ENCODE measurements at places on chromosomes 6 and 20.

- no peaks in the 10 kb centered on the region for H3K4me1 ChIP-seq
- peaks cover 12% of the 10 kb centered on the region for H3K36me3 ChIP-seq
- no peak overlapping the region for H3K27ac ChIP-seq
- H3K27me3 ChIP-seq, result no peaks in the 10 kb centered on the region
- no peak overlapping the region for H3K4me3 ChIP-seq
- DNase-seq, result no peak
Measured at GRCh38 chr6:2047855-2048254, 197.6 kb downstream of the GMDS start.

DNA sequence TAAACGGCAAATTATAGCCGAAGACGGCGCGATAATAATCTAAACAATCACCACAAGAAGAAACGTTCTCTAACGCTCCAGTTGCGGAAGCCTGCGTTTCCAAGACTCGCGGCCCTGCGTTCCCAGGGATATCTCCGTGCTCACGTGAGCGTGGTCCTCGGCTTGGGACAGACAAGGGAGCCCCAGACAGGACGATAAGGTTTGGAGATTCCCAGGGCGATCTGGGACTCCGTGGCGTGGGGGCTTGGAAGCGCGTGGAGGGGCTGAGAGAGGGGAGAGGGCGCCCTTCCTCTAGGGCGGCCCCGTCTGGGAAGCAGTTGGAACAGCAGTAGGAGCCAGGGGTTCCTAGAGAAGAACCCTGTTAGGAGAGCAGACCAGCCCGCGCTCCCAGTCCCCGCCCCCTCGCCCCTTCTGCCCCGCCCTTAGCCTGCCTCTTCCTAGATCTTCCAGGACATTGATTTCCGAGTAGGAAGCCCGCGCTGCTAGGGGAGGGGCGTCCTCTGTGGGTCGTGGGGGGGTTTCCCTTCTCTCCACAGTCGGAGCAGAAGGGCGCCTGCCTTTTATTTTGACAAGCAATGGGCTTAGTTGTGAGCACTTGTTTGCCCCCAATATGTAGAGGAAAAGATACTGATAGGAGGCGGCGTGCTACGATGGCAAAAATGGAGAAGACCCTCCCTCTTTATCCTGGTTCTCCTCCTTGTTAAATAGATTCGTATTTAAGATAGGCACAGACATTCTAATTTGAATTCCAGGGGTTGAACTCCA is 10.6 kb downstream of the NRN1 start:
- H3K4me3 ChIP-seq, result peak overlapping the region; percentile 86
- peaks cover 17% of the 10 kb centered on the region for H3K36me3 ChIP-seq
- peaks cover 46% of the 10 kb centered on the region for H3K27me3 ChIP-seq
- no peak for DNase-seq
- peaks cover 30% of the 10 kb centered on the region for H3K4me1 ChIP-seq
- H3K27ac ChIP-seq, result no peak overlapping the region

GRCh38 chr20:49916146-49917002 is 1.0 kb upstream of the SPATA2 start:
- H3K27ac ChIP-seq, result peak overlapping the region; percentile 100
- peaks cover 16% of the 10 kb centered on the region for H3K4me1 ChIP-seq
- peaks cover 1% of the 10 kb centered on the region for H3K36me3 ChIP-seq
- H3K4me3 ChIP-seq, result peak overlapping the region; percentile 99

GRCh38 chr20:31667315-31668285 is 29.9 kb downstream of the COX4I2 start:
- peak overlapping the region; percentile 58 for H3K27ac ChIP-seq
- DNase-seq, result no peak
- no peak overlapping the region for H3K4me3 ChIP-seq
- H3K36me3 ChIP-seq, result no peaks in the 10 kb centered on the region
- H3K27me3 ChIP-seq, result no peaks in the 10 kb centered on the region

DNA sequence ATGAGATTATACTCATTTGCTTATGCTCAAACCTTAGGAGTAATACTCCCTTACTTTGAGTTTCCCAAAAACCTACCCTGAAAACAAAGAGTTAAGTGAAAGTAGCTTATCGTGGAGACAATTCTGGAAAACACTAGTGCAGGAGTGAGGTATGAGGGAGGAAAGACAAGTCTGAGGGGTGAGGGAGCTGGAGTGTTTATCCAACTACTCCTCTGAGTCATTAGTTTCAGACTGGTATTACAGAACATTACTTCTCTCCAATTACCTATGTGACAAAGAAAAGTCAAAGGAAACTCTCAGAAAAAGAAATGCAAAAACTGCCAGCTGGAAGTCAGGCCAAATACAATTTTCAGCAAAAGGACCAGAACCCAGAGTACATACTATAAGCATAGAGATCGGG is 171.1 kb upstream of the SPTLC3 start:
- H3K27ac ChIP-seq, result no peak overlapping the region
- no peak overlapping the region for H3K4me3 ChIP-seq
- no peaks in the 10 kb centered on the region for H3K36me3 ChIP-seq
- H3K4me1 ChIP-seq, result no peaks in the 10 kb centered on the region
- DNase-seq, result no peak

- DNase-seq, result no peak
Measured at GRCh38 chr6:42974919-42975505, 4.0 kb downstream of the PEX6 start.

GRCh38 chr6:154301086-154301625 is 55.4 kb downstream of the IPCEF1 start:
- H3K4me1 ChIP-seq, result peaks cover 14% of the 10 kb centered on the region
- H3K27me3 ChIP-seq, result no peaks in the 10 kb centered on the region
- no peak for DNase-seq
- no peak overlapping the region for H3K27ac ChIP-seq
- no peaks in the 10 kb centered on the region for H3K36me3 ChIP-seq

GRCh38 chr20:8067082-8067481 is 47.5 kb upstream of the TMX4 start:
- peaks cover 2% of the 10 kb centered on the region for H3K27me3 ChIP-seq
- no peaks in the 10 kb centered on the region for H3K36me3 ChIP-seq
- H3K27ac ChIP-seq, result no peak overlapping the region
- no peak overlapping the region for H3K4me3 ChIP-seq

GRCh38 chr20:10171864-10172751 is 46.5 kb upstream of the SNAP25 start:
- H3K4me1 ChIP-seq, result peaks cover 3% of the 10 kb centered on the region
- no peak for DNase-seq
- H3K36me3 ChIP-seq, result no peaks in the 10 kb centered on the region
- H3K27me3 ChIP-seq, result peaks cover 11% of the 10 kb centered on the region
- H3K4me3 ChIP-seq, result peak overlapping the region; percentile 37

DNA sequence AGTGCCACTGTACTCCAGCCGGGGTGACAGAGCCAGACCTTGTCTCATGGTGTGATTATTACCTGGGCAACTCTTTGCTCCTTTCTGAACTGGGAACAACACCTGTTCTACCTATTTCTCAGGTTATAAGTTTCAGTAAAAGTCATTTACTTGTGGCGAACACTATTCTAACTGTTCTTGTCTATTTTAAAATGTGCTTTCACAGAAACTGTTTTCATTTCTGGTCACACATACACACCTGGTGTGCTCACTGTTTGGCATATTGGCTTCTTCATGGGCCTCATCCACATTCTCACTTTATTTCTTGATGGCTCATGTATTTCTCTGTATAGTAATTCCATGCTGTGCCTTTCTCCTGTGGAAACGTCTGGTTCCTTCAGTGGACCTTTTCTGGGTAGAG is 30.5 kb upstream of the XRN2 start:
- H3K4me3 ChIP-seq, result no peak overlapping the region
- no peak overlapping the region for H3K27ac ChIP-seq
- peaks cover 3% of the 10 kb centered on the region for H3K36me3 ChIP-seq

- H3K36me3 ChIP-seq, result no peaks in the 10 kb centered on the region
- no peak overlapping the region for H3K27ac ChIP-seq
Measured at GRCh38 chr6:84282550-84282949, 55.1 kb upstream of the CEP162 start.

GRCh38 chr6:132693478-132693877 is 20.4 kb downstream of the VNN1 start:
- peaks cover 9% of the 10 kb centered on the region for H3K36me3 ChIP-seq
- no peak overlapping the region for H3K27ac ChIP-seq
- H3K4me3 ChIP-seq, result no peak overlapping the region
- no peaks in the 10 kb centered on the region for H3K4me1 ChIP-seq
- DNase-seq, result no peak

DNA sequence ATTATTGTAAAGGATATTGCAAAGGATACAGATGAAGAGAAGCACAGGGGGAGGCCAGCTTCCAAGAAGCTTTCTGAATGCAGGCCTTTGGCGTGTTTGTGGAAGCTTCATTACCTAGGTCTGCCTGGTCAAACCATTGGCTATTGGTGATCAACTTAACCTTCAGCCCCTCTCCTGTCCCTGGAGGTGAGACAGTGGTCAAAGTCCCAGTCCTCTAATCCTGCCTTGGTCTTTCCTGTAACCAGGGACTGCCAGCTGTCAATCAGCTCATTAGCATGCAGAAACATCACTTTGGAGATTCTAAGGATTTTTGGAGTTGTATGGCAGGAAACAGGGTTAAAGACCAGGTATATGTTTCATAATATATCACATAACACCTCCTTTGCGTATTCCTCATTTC is 13.0 kb downstream of the RIN2 start:
- H3K36me3 ChIP-seq, result no peaks in the 10 kb centered on the region
- no peak overlapping the region for H3K27ac ChIP-seq
- peaks cover 6% of the 10 kb centered on the region for H3K4me1 ChIP-seq

DNA sequence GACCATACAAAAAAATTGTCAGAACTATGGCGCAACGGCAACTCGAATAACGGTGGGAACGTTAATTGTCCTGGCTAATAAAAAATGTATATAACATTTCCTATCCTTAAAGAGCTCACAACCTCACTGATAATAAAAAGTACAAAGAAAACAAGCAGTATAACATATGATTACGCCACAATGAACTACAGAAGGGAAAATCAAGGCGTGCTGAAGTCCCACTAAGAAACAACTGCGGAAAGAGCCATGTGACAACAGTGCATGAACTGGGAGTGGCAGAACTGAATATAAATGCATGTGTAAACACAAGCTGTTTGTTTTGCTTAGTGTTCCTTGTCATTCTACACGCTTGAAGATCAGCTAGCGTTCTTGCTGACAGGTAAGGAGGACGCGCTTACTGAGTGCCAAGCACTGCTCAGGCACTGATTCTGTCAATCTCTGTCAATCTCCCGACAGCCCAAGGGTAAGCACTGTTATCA is 466 bp upstream of the PSMB1 start:
- H3K27ac ChIP-seq, result no peak overlapping the region
- peaks cover 18% of the 10 kb centered on the region for H3K36me3 ChIP-seq
- H3K4me1 ChIP-seq, result peaks cover 25% of the 10 kb centered on the region

- H3K27me3 ChIP-seq, result no peaks in the 10 kb centered on the region
- no peak overlapping the region for H3K4me3 ChIP-seq
- no peak overlapping the region for H3K27ac ChIP-seq
- peaks cover 8% of the 10 kb centered on the region for H3K4me1 ChIP-seq
Measured at GRCh38 chr20:10468340-10468845, 33.3 kb downstream of the SLX4IP start.

GRCh38 chr20:6122873-6123648 is at the start of gene FERMT1:
Gene FERMT1, minus strand, starts transcription at chr20:6123030. Its CDS starts 3,476 bp downstream, at chr20:6119554.
- peak within 1 kb of the TSS; percentile 27 for H3K4me3 ChIP-seq
- H3K36me3 ChIP-seq, result no peaks in the 10 kb centered on the region
- H3K27ac ChIP-seq, result no peak within 1 kb of the TSS
- H3K27me3 ChIP-seq, result peaks cover 12% of the 10 kb centered on the region
- no peak for DNase-seq
- H3K4me1 ChIP-seq, result peaks cover 4% of the 10 kb centered on the region

GRCh38 chr20:36008461-36009035 is 40.2 kb downstream of the CNBD2 start:
- no peaks in the 10 kb centered on the region for H3K4me1 ChIP-seq
- no peaks in the 10 kb centered on the region for H3K36me3 ChIP-seq
- no peak overlapping the region for H3K27ac ChIP-seq

GRCh38 chr6:74018825-74019224 is 322.8 kb downstream of the CD109 start:
- no peaks in the 10 kb centered on the region for H3K36me3 ChIP-seq
- H3K27ac ChIP-seq, result no peak overlapping the region
- no peak overlapping the region for H3K4me3 ChIP-seq

GRCh38 chr6:18823782-18824386 is 436.7 kb downstream of the RNF144B start:
- H3K36me3 ChIP-seq, result no peaks in the 10 kb centered on the region
- no peaks in the 10 kb centered on the region for H3K27me3 ChIP-seq
- no peak overlapping the region for H3K4me3 ChIP-seq
- H3K4me1 ChIP-seq, result no peaks in the 10 kb centered on the region
- no peak overlapping the region for H3K27ac ChIP-seq

DNA sequence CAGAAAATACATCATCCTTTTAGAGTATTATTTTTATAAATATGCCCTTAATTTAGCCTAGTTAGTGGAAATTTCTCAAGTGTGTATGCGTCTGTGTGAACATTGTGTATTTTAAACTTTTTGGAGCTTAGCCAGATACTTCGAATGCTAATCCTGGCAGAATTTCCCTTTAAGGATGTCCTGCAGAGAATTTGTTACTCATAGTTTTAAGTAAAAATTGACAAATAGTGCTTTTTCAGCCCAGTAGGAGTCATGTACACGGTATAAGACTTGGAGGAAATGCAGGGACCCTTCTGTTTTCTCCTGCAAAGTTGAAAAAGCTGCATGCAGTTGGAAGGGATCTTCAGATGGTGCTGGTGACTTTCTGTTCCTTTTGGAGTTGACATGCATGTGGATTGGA is at the start of gene FHL5:
Gene FHL5 (plus strand): TSS at position 243 of the 400 bp plus-strand sequence. CDS start 40,486 bp downstream, outside the sequence.
- no peak within 1 kb of the TSS for H3K27ac ChIP-seq
- no peaks in the 10 kb centered on the region for H3K36me3 ChIP-seq
- no peaks in the 10 kb centered on the region for H3K4me1 ChIP-seq
- H3K27me3 ChIP-seq, result no peaks in the 10 kb centered on the region
- H3K4me3 ChIP-seq, result no peak within 1 kb of the TSS

DNA sequence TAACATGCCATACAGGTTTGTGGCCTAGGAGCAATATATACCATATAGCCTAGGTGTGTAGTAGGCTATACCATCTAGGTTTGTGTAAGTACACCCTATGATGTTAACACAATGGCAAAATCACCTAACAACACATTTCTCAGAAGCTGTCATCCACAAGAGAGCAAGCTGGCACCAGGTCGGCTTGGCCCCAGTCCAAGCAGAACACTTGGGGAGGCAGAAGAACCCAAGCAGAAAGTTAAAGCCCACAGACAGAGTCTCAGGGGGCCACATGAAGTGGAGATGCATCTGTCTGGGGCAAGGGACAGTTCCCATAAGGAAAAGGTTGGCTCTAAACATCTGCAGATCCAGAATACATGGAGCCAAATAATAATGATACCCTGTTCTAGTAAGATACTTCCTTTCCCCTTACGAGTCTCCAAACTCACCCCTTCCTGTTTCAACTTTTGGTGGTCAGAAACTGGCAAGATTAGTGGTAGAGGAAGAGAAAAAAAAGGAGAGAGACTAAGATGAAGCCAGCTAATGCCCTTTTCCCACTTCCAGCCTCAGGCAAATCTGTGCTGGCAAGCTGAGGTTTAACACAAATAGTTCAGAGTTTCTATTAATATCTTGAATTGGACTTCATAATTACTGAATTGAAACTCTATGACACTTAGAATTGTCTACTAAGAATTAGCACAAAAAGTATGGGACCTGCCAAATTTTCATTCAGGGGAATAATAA is 29.5 kb downstream of the TCF21 start:
- no peak for DNase-seq
- peaks cover 5% of the 10 kb centered on the region for H3K27me3 ChIP-seq
- H3K4me1 ChIP-seq, result peaks cover 5% of the 10 kb centered on the region
- no peaks in the 10 kb centered on the region for H3K36me3 ChIP-seq
- no peak overlapping the region for H3K4me3 ChIP-seq
- no peak overlapping the region for H3K27ac ChIP-seq

- H3K27ac ChIP-seq, result peak overlapping the region; percentile 97
- H3K36me3 ChIP-seq, result peaks cover 4% of the 10 kb centered on the region
- H3K4me1 ChIP-seq, result peaks cover 48% of the 10 kb centered on the region
- no peaks in the 10 kb centered on the region for H3K27me3 ChIP-seq
- peak overlapping the region; percentile 94 for H3K4me3 ChIP-seq
Measured at GRCh38 chr20:48921883-48922820, 641 bp downstream of the ARFGEF2 start.

- H3K27me3 ChIP-seq, result no peaks in the 10 kb centered on the region
- H3K4me1 ChIP-seq, result peaks cover 14% of the 10 kb centered on the region
- H3K4me3 ChIP-seq, result no peak overlapping the region
- no peak for DNase-seq
- H3K27ac ChIP-seq, result no peak overlapping the region
- H3K36me3 ChIP-seq, result no peaks in the 10 kb centered on the region
Measured at GRCh38 chr20:50471231-50471630, 39.0 kb upstream of the PTPN1 start.

Measured in memory B cell (primary cell).